Posterior cingulate gyrus (tissue), 11 donors: ENCODE measurements at places on chromosomes 4 and X.

DNA sequence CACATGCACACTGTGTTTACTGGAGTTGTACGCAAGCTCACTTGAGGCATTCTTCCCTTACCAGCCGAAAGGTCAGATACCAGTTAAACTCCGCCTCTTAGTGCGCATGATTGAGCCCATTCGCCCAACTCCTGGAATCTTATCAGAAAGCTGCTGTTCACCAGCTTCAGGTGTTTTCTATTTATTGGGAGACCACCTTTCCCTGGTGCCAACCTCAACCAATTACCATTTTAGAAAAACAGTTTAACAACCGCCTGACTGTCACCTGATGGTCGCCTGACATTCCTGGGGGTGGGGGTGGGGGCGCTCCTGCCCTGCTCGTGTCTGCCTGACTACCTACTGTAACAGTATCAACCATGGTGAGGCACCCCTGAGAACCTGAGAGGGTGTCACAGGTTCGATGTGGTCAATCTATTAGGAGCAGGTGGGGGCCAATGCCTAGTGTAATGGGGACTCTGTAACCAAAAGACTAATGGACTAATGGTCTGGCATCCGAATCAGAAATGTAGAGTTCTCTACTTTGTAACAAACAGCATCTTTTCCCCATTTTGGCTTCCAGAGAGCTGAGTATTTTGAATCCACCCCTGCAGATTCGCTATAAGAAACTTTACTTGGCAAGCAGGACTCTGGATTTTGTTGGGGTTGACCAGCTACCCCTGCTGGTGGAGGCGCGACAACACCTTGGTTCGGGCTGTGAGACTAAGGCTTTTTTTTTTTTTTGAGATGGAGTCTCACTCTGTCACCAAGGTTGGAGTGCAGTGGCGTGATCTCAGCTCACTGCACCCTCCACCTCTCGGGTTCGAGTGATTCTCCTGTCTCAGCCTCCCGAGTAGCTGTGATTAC, 58.2 kb upstream of the ZNF157 start:
- DNase-seq, result no peak

DNA sequence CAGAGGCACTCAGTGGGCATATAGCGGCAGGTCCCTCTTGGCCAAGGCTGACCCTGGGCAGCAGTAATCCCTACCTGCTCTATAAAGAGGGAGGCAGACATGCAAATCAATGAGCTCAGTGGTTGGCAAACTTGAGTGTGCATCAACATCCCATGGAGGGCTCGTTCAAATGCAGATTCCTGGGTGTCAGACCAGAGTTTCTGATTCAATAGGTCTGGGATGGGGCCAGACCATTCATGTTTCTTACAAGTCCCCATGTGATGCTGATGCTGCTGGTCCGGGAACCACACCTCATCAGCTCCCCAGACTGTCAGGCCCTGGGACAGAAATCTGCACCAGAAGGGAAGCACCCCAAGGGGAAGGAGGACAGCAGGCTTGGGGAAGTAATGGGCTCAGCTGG, 38.9 kb upstream of the HMGB3 start:
- no peak for DNase-seq

- DNase-seq, result no peak
These were observed 23.0 kb downstream of the SNX25 start for GRCh38 chr4:185232370-185232769.

DNA sequence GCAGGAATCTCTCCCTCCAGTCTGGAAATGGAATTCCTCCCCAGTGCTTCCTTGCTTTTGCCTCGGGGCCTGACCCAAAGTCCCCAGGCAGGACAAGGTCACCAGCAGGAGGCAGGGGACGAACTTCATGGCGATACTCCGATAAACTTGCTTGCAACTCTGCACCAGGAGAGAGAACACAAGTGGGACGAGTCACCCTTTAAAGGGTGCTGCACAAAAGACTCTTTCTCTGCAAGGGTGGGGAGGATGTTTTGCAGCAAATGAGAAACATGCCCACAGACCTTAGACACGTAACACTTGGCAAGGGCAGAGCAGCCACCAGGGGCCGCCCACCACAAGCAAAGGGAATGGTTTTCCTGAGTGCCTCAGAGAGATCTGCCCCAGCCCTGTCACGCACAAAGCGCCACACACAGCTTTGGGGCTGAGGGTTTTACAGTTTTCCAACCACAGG, at the start of gene FGFBP2:
Gene FGFBP2 (minus strand): TSS at position 175 of the 451 bp plus-strand sequence. CDS start 46 bp downstream, at position 129.
- DNase-seq, result no peak

GRCh38 chr4:187084701-187085100, 361.0 kb upstream of the FAT1 start:
- no peak for DNase-seq

DNA sequence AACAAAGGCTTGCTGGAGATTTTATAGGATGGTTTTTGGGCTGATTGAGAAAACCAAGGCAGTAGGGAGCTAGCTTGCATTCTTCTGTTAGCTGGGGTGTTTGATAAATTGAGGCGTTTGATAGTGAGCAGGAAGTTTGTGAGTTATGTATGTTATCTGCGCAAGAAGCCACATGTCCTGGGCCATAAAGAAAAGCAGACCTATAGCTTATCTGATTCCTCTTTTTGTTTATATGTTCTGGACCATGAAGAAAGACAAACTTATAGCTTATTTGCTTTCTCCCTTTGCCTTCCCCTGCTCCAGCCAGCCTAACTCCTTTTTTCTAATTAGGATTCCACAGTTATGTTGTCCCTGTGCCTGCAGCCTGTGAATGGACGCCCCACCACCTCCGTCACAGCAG, 9.2 kb downstream of the HNRNPH2 start:
- no peak for DNase-seq

DNA sequence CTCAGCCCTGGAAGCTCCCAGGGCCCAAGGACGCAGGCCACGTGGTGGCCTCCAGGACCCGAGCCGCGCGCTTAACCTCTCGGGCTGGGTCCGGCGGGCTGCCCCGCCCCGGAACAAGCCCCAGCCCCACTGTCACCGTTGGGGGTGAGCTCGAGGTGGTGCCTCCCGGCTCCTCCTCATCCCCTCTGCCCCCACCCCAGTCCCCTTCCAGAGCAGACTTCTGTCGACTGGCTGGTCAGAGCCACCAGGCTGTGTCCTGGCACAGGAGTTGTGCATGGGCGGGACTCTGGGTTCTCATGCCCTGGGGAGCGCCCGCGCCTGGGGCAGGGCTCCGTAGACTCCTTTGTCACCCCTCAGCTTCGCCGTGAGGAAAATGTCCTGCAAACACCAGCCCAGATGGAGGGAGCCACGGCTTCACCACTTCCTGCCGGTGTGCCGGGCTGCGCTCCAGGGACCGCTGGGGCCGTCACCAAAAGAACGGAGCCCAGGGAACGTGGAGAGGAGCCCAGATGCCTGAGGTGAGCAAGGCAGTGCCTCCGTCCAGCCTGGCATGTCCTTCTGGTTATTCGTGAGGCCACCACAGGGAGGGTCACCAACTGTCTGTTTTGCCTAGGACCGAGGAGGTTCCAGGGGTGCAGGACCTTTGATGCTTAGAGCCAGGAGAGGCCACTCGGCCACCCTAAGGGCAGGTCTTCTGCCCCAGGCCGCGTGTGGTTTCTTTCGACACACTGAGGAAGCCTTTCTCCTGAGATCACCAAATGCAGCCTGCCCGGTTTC, 7.1 kb upstream of the RGS12 start:
- no peak for DNase-seq

DNA sequence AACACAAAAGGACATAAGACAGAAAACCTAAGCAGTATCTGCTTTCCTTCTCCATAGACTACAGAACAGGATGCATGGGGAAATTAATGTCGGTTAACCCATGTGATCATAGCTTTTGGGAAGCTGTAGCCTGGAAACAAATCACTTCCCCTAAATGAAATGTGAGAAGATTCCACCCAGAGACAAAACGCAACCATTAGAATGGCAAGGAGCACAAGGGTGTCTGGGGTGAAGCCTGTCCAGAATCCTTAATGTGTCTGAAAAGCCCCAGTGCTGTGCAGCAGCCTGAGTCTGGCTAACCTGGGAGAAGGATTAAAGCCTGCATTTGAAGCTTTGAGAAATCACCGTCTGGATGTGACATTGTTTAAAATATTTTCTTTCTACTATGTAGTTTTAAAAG, 213.3 kb downstream of the ANKRD50 start:
- DNase-seq, result no peak

GRCh38 chrX:14056206-14056605, 26.5 kb upstream of the GEMIN8 start:
- no peak for DNase-seq

- no peak for DNase-seq
These were observed 32.7 kb downstream of the TBC1D14 start for GRCh38 chr4:6942238-6942800.

GRCh38 chrX:109643687-109644086, 18.7 kb upstream of the KCNE5 start:
- no peak for DNase-seq

DNA sequence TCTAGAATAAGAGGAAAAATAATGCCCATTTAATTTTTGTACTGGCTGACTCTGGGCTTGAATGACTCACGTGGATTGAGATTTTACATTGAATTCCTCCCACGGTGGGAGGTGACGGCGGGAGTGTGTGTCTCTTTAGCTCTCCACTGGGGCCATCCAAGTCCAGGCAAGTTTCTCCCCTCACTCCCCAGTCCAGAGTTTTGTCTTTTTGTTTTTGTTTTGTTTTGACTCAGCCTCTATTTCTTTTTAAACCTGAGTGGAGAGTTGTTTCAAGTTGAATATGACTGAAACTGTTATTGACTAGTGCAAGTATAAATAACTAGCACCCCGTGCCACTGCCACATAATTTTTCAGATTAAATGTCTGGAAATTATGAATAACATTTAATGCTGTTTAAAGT, 13.6 kb downstream of the CHST7 start:
- DNase-seq, result no peak

GRCh38 chrX:119991005-119991787, 47.6 kb upstream of the NKAP start:
- DNase-seq, result no peak

DNA sequence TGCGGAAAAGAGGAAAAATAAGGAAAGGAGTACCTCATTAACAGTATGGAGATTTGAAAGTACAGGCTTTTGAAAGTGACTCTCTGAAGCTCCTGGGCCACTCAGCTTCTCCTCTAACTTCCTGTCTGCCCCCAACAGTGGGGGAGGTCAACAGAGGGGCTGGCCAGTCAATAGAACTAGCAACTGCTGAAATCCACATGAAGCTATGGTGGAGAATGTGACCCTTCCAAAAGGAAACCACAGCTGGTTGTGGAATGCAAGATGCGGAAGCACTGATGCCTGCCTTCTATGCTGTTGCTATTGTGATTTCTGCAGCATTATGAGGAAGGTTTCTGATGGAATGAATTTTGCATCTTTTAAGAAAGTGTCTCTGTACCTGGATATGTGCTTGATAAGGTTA, 2.4 kb downstream of the CORIN start:
- no peak for DNase-seq

- no peak for DNase-seq
These were observed 1.2 kb upstream of the ELF4 start for GRCh38 chrX:130111220-130112154.

DNA sequence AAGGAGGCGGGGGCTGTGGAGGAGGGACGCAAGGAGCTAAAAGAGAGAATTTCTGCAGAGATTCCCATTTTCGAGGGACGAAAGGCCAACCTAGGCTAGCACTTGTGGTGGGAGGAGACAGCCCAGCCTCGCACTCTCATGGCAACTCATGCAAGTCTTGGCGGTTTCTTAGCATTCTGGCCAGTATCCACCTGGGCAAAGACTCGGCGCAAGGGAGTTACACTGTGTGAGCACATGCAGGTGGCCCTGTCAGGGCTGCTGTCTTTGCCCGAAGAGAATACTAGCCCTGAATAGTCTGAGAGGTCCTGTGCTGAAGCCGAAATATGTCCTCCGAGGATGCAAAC, 15.5 kb downstream of the MCF2 start:
- no peak for DNase-seq

DNA sequence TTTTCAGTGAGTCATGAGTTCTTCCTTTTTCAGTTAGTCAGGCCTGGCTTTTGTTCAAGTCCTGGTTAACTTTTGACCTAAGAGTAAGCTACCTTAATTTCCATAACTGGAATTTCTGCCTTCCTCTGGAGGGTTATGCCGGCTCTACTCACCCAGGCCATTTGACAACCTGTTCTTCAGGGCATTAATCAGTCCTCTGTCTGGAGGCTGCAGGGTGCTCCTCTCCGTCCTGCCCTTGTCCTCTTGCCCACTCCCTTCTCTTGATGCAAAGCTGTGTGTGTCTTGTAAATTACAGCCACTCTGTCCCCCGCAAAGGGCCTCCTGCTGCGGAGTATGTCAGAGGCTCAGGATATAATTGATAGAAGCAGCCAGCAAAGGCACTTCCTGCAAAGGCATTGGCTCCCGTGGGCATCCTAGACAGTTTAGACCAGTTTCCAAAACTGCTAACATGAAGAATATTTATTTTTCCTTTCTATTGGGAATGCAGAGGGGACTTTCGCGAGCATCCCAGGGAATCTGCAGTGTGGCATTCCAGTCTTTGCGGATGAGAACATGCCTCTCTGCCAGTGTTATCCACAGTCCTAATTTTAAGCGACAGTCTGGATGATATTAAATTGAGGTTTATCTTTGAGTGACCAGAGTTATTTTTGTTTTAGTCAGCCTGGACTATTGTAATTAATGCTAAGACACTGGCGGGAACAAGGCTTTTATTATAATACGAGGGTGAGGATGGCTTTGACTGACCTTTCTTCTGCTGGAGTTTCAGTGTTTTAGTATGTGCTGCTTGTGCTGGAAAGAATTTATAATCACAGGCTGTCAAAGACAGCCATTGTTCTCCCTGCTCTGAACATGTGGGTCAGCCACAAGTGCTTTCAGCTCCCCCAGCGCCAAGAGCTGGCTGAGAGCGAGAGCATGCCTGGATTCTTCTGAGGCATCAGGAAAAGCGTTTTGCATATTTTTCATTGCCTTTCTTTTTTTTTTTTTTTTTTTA, 74.2 kb downstream of the LIMCH1 start:
- peak; percentile 74 for DNase-seq

- no peak for DNase-seq
These were observed 5.6 kb downstream of the NYX start for GRCh38 chrX:41452565-41453356.

GRCh38 chrX:148134578-148134977, 153.4 kb downstream of the FMR1NB start:
- DNase-seq, result no peak

DNA sequence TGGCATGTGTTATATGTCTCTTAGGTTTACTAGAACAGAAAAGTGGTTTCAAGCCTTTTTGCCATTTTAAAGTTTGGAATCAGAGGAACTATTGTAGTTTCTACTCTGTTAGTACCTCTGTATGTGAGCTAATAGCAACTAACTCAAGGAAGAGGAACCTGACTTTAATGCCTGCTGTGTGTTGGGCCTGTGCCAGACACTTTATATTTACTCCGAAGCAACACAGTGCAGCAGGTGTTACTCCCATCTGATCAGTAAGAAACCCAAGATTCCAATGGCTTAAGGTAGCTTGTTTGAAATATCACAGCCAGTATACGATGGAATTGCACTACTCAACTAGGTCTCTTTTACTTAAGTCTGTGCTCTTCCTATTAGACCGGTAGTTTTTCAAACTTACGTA, 79.2 kb downstream of the USP9X start:
- DNase-seq, result no peak

DNA sequence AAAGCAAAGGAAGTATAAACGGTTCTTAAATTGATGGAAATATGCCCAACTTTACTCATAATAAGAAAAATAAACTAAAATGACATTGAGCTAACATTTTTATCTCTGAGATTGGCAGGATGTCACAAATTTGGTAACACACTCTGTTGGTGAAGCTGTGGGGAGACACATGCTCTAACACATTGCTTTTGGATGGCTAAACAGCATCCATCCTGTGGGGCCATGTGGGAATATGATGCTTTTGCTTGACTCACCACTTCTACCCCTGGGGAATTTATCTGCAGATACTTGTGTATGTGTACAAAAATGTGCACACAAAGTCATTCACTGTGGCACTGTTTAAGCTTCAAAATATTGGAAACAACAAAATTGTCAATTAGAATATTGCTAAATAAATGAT, 100.2 kb downstream of the ANAPC4 start:
- DNase-seq, result no peak

GRCh38 chr4:113524096-113524495, 237.4 kb downstream of the CAMK2D start:
- no peak for DNase-seq
